ENCODE measurements at places on chromosomes 2 and 18.
A peak's percentile ranks its signal among the peaks of the same experiment; 100 is the strongest.

- no peak for DNase-seq
Measured at GRCh38 chr2:85396531-85397470, 13.4 kb downstream of the CAPG start.

GRCh38 chr2:200728630-200729029 lies 83.1 kb upstream of the BZW1 start:
- no peak for DNase-seq

DNA sequence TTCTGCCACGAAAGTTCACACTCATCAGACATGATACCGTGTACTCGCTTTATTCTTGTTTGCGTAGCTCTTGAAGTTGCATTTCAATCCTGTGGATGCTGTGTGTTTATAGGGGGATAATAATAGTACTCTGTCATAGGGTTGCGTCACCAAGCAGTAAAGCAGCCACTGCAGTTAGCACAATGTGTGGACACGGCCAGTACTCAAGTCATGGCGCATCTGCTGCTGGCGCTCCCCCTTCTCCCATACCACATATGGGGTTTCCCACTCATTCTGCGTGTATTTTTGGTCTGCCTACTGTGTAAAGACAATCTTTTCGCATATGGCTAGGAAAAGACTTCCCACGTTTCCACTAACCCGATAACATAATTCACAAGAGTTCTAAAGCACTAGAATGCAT lies 2.1 kb upstream of the ZBTB14 start:
- DNase-seq: no peak

DNA sequence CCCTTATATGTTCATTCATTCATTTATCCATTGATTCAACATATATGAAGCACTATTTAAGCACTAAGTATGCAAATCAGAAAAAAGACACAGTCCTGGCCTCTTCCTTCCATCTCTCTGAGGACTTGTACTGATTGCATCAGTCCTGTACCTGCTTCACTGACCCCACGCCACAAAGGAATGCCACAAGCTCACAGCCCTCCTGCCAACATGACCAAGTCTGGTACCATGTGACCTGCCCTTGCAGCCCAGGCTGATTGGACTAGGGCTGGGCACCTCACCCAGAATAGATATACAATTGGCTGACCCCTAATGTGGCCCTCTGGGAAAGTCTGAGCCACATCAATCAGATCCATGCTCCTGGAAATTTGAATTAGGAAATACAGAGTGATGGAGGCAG lies 196.6 kb downstream of the AGPS start:
- no peak for DNase-seq

DNA sequence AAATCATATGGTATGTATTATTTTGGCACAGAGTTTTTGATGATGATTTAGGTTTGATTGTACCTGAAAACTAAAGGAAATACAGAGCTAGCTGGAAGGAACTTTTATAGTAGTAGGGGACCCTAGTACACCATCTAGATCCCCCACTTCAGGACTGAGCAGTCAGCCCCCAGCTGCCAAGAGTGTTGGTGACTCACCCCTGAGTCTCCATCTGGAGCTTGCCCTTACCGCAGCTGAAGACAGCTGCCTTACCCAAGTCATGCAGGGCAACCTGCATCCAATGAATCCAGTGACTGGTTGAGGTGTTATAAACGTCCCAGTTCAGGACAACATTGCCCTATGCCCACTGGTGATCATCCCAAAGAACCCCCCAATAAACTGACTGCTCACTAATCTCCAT lies 15.3 kb downstream of the PMS1 start:
- no peak for DNase-seq

GRCh38 chr2:150769421-150769820 lies 282.0 kb upstream of the RND3 start:
- DNase-seq: no peak

GRCh38 chr18:77634494-77634893 lies 384.8 kb downstream of the GALR1 start:
- no peak for DNase-seq

GRCh38 chr2:238285653-238286082 lies 2.7 kb downstream of the PER2 start:
- DNase-seq: no peak

DNA sequence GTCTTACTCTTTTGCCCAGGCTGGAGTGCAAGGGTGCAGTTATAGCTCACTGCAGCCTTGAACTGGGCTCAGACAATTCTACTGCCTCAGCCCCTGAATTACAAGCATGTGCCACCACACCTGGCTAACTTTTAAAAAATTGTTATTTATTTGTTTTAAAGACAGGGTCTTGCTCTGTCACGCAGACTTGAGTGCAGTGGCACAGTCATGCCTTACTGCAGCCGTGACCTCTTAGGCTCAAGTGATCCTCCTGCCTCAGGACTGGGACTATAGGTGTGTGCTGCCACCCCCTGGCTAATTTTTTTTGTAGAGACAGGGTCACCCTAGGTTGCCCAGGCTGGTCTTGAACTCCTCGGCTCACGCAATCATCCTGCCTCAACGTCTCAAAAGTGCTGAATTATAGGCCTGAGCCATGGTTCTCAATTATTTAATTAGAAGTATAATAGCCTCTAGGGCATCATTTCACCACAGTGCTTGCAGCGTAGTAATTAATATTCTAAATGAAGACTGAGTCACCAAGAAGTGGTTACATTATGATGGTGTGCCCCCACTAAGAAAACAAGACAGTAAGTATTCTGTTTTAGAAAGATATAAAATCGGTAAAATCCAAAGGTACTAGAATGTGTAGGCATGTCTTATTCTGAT lies 69.6 kb downstream of the EML4 start:
- DNase-seq: peak; percentile 20

- DNase-seq: no peak
Measured at GRCh38 chr2:48933828-48934497, 178.4 kb upstream of the LHCGR start.

GRCh38 chr2:42542871-42543270 lies 25.6 kb upstream of the MTA3 start:
- no peak for DNase-seq

DNA sequence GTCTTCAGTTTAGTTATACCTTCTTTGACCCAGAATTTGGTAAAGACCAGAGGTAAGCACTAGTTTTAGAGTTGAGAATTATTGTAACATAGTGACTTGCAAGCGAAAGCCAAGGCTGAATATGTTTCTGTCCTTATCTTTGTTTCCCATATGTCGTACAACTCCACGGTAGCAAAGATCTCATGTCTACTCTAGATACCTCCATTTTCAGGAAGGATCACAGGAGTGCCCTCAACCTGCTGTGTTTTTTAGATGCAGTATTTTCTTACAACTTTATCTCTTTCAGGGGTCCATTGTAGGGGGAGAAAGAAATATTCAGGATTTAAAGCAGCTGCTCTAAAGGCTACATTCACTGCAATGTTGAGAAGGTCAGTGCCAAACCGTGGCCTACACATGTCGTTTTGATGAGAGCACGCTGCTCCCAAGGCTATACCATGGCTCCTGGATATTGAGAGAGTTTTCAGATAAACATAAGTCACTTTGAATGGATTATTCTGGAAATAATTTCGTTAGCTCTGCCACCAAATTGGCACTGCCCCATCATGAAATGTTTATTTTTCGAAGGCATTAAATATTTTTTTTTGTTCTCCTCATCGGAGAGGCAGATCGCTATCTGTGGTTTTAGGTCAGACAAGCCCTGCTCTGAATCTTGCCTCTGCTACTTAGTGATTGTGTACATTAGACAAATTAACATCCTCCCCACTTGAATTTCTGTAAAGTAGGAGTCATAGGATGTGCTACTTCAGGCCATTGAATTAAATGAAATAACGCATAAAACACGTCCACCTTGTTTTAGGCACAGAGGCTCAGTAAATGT lies 2.1 kb downstream of the RHBDD1 start:
- DNase-seq: no peak

DNA sequence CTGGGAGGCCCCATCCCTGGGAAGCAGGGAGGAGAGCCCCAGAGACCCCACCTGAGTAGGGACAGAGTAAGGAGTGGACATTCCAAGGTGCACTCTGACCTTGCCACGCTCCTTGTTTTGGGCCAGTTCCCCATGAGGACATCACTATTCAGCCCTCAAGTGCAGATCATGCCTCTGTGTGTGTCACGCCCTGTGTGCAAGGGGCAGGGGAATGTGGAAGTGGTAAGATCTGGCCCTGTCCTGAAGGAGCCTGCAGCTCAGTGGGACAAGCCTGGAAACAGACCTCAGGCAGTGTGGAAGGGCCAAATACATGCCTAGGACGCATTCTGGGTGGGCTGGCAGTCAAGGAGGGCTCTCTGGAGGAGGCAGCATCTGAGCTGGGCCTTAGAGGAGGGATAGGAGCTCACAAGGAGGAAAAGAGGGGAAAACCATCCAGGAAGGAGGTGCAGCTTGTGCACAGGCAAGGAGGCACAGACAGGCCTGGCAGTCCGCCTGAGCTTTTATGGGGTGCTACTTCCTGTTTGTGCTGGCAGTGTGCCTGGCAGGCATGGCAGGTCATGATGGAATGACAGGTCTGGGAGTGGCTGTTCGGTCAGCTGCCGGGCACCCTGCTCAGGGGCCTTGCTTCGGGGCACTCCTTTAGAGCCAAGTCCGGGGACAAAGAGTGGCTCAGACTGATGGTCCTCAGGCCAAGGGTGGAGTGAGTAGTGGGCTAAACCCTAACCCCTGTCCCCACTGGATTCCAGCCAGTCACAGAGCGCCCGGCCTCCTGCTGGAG lies 3.3 kb downstream of the KLHL30 start:
- DNase-seq: no peak

DNA sequence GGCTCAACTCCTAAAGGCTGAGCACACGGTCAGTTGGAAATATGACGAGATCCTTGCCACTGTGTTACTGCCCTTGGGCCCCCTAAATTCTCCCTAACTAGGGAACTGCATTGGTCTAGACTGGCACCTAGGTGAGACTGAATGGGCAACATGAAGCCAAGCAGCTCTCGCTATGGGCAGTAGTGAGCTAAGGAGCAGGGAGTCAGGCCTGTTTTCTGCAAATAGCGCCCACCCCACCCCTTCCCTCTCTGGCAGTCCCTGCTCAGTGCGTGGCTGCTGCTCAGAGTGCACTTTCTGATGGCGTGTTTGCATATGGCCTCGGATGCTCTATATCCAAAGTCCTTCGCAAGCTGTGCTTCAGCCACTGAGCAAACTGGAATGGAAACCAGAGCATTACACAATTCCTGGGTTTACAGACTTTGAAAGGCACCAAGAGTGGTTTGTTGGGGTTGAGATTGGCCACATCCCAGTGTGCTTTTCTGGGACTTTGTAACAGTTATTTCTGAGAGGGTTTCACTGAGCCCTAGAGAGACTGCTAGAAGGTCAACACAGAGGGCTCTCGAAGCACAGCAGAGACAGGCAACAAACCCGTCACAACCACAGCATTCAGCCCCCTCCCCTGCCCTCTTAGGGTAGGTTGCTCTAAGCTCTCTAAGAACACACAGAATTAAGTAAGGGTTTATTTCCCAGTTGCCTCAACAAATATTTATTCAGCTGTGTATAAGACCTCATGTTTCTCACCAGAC lies 419.9 kb downstream of the STK39 start:
- DNase-seq: no peak

GRCh38 chr18:22214731-22215528 lies 45.5 kb downstream of the GATA6 start:
- no peak for DNase-seq

GRCh38 chr18:67222887-67223286 lies 293.6 kb downstream of the DSEL start:
- no peak for DNase-seq

GRCh38 chr2:14749884-14750283 lies 117.4 kb downstream of the LRATD1 start:
- DNase-seq: no peak

GRCh38 chr2:45705233-45705632 lies 53.8 kb downstream of the PRKCE start:
- DNase-seq: no peak

DNA sequence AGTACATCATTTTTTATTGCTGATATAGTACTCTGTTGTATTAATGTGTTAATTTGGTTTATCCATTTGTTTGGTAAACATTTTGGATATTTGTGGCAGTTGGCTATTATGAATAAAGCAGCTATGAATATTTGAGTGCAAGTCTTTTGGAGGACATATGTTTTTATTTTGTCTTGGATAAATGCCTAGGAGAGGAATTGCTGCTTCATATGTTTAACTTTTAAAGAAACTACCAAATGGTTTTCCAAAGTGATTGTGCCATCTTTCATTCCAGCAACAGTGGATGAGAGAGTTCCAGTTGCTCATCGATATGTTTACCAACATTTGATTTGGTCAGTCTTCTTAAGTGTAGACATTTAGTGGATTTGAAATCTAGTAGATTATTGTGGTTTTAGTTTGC lies 51.8 kb downstream of the MERTK start:
- no peak for DNase-seq

GRCh38 chr2:34037157-34037556 lies 438.1 kb upstream of the FAM98A start:
- DNase-seq: no peak

GRCh38 chr2:101145406-101145805 lies 5.8 kb downstream of the TBC1D8 start:
- DNase-seq: no peak

DNA sequence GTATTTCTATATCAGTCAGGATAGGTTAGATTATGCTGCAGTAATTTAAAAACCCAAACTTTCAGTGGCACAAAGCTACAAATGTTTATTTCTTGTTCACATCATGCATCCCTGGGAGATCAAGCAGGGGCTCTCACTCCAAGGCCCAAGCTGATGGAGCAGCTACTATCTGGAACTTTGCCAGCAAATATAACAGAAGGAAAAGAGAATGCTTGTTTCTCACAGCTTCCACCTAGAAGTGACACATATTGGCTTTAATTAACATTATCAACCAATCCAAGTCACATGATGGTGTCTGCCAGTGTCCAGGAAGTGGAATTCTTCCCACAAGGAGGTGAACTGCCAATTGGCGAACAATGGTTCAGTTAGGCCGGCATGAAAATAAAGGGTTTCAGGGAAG lies 306.9 kb downstream of the BCL11A start:
- DNase-seq: no peak

DNA sequence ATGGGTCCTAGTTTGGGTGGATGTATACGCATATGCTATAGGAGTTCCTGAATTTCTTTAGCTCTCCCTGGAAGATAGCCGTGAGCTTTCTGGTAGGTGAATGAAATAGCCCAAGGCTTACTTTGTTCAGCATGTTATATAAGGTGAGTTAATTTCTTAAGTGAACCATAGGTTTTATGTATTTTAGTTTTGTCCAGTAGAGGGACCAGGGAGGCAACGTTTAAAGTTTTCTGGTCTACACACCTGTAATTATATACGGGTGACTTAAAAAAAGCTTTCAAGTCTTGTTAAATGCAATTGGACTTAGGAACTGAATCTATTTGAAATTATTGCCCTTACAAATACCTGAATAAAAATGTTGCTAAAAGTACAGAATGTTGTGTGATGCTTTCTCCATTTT lies 402.5 kb upstream of the DDX18 start:
- no peak for DNase-seq

All from activated CD4-positive, alpha-beta T cell treated with anti-CD3 and anti-CD28 coated beads, Interleukin-2, amount 50 U/mL, for 24 hours (primary cell).